Inflammatory macrophage treated with lipopolysaccharide for 4 hours (primary cell): ENCODE measurements at places on chromosomes 1 and 21.

- no peak for DNase-seq
Observed at GRCh38 chr1:158146739-158147138, 34.0 kb upstream of the CD1D start.

- DNase-seq = no peak
Observed at GRCh38 chr1:155951753-155952504, 10.5 kb downstream of the RXFP4 start.

GRCh38 chr1:117817629-117818028 is 111.8 kb downstream of the GDAP2 start:
- DNase-seq = no peak

- DNase-seq = no peak
Observed at GRCh38 chr1:240611619-240612480, at the start of gene GREM2. TSS of gene GREM2 (minus strand) at chr1:240612155. CDS start at chr1:240493475, 118,680 bp downstream.

DNA sequence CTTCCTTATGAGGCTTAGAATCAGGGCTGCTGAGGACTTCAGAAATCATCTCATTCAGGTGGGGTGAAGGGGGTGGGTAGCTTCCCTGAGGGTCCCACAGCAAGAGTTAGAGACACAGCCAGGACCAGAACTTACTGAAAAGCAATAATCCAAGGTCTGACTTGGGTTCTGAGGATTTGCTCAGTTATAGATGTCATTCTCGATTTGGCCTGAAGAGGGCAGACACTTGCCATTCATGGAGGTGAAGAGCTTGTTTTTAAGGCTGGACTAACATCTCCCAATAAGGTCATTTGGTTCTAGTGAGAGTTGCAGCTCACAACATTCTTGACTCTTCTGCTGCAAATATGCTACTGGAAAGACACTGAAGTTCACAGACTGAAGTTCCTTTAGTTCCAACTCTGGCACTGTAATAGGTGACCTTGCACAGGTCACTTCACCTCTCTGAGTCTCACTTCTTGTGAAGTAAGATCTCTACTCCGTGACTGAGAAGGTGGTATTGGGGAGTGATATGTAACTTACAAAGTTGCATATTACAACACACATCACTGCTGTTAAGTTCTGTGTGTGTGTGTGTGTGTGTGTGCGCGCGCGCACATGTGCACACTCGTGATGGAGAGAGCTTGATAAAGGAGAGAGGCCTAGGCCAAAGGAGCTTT is 69.8 kb upstream of the DIRAS3 start:
- peak; percentile 65 for DNase-seq

GRCh38 chr1:226002667-226003501 is 3.7 kb upstream of the SDE2 start:
- peak; percentile 88 for DNase-seq

GRCh38 chr1:203914292-203914691 is 52.9 kb downstream of the SNRPE start:
- no peak for DNase-seq

GRCh38 chr1:31523769-31524168 is 52.5 kb upstream of the TINAGL1 start:
- DNase-seq = peak; percentile 99

DNA sequence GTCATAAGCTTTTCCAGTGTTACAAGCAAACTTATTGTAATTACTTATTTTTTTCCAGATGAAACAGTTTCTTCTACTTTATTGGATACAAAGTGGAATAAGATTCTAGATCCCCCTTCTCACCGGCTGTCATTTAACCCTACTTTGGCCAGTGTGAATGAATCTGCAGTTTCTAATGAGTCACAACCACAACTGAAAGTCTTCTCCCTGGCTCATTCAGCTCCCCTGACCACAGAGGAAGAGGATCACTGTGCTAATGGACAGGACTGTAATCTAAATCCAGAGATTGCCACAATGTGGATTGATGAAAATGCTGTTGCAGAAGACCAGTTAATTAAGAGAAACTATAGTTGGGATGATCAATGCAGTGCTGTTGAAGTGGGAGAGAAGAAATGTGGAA is 95.5 kb downstream of the ZFYVE9 start:
- peak; percentile 28 for DNase-seq

- DNase-seq = peak; percentile 29
Observed at GRCh38 chr1:26016258-26016952, 5.2 kb upstream of the EXTL1 start.

DNA sequence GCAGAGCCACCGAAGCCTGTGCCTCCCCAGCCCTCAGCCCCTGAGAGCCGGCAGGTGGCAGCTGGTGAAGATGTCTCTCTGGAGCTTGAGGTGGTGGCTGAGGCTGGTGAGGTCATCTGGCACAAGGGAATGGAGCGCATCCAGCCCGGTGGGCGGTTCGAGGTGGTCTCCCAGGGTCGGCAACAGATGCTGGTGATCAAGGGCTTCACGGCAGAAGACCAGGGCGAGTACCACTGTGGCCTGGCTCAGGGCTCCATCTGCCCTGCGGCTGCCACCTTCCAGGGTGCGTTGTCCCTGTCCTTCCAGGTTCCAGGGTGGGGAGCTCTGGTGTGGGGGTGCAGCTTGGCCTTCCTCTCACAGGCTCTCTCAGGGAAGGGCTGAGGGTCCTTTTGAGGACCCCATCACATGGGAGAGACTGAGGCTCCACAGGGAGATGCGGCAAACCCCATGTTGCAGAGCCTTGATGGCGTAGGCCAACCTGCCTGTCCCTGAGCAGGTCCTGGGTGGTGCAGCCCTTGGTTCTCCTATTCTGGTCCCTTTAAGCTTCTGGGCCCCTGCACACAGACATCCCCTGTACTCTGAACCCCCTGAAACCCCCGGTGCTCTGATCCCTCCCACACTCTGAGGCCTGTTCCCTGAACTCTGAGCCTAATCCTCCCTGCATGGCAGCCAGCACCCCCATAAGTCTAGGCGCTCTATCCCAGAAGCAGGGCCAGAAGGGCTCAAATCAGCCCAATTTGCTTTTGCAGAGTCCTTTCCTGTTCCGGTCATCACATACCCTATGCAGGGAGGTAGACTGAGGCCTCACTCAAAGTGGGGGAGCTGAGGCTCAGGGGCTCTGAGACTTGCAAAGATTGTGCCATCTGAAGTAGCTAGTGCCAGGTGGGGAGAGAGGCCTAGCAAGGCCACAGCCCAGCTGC is 88.5 kb downstream of the TRIM11 start:
- no peak for DNase-seq

- no peak for DNase-seq
Observed at GRCh38 chr1:145961425-145962156, 2.8 kb downstream of the ANKRD34A start.

DNA sequence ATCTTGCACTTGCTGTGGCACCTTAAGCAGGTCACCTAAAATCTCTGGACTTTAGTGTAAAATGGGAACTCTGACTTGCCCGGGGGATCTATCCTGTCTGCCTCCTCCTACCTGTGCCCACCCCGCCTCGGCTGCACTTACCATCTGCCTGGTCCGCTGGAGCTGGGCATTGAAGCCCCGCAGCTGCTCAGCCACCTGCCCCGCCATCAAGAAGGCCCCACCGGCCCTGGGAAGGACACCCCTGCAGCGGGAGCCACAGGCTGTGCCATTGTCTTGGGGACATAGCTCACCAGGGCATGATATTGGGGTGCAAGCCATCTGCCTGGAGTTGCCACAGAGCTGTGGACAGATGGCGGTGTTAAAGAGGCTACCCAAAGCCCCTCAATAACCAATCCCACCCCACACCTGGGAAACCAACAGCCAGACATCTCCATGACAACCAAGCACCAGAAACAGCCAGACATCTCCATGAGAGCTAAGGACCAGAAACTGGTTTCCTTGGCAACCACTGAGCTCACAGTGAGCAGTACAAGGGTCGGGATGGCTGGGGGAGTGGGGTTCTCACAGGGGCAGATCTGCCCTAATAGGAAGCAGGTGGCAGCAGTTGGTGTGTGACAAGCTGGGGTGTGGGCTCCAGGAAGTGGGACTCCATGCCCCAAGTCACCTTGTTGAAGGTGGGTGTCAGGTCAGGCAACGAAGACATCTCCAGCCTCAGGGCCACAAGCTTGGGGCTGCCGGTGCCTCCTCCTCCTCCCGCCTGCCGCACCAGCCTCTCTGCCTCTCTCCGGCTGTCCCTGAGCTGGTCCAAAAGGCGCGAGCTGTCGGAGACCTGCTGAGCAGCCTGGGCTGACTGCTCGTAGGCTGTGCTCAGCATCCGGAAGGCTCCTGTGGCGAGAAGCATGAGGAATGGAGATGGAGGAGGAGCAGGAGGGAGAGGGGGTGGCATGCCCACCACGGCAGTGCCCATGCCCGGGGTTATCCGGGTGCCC is 29.1 kb downstream of the LAMB3 start:
- no peak for DNase-seq

GRCh38 chr1:26084844-26085243 is 17.4 kb upstream of the TRIM63 start:
- DNase-seq = no peak

DNA sequence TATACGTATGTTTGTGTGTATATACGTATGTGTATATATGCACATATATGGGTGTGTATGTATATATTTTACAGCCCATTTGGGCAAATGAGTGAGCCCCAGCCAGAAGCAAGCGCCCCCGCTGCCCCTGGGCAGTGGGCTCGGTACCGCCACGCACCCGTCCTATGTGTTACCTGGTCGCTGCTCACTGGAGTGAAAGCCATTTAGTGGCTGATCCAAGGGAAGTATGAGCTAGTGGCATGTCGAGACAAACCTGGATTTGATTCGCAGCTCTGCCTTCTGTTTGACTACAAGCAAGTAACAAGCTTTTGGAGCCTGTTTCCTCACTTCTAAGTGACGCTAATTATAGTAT is 35.8 kb upstream of the JAK1 start:
- no peak for DNase-seq

DNA sequence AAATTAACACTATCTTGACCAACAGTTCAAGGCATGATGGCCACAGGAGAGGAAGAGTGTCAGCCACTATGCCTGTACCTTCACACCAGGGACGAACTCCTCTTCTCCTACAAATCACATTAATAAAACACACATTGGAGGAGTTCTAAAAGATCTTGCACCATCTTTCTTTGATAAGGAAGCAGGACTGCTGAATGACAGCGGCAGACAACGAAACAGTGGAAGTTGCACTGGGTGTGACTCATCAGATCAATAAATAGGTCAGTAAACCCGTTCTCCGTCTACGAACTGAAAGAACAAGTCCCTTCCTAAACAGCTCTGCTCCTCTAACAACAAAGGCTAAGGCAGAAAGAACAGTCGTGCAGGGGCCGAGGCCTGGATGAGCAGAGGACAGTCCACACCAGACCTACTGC is 23.1 kb downstream of the UBE2G2 start:
- no peak for DNase-seq

GRCh38 chr1:24659993-24660665 is 17.0 kb downstream of the SRRM1 start:
- DNase-seq = no peak

DNA sequence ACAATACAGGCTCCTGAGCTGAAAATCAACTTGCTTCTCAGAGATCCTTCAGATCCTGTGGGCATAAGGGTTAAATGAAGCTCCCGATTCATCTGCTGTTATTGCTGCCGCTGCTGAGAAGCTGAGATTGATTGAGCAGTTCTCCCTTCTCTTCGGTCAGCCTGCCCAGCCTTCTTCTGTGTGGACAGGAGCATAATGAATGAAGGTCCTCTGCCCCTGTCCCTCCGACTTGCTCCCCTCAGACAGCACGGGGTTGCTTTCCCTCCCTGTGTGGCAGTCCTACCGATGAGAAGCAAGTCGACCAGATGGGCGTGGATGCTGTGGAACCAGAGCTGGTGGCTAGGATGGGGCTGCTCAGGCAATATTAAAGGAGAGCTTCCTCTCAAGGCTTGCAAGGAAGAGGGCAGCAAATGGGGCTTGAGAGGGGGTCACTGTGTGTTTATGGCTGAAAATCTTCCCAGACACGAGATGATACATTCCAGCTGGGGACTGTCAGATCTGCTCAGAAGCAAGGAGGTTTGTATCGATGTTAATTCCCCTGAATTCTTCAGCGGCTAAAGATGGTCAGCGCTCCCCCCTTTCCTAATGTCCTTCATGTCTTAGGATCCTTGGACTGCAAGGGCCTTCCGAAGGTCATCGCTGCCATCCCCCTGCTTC is 63.9 kb upstream of the GOLT1A start:
- DNase-seq = no peak

DNA sequence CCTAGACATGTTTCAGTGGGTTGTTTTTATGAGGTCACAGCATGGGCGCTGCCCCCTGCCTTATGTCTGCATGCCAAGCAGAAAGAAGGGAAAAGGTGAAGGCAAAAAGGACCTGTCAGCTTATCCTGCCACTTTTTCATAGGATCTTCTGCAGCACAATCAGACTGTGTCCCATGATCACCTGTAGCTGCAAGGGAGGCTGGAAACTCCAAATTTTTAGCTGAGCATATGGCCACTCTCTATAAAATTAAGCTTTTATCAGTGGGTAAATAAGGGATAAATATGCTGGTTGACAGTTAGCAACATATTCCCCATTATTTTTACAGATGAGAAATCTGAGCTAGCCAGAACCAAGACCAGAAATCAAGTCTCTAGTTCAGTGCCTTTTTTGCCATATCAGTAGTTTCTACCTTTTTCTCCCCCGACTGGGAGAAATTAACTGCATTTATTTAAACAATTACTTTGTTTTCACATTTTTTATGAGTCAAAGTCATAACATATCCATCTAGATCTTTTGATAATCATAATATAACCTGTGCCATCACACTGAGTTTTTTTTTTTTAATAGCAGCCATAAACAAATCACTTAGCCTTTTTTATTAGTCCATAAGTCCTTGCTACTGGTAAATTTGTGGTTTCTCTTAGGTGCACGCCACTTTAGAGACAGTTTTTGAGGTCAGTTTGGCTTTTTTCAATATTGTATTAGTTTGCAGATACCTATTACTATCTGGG is 307.0 kb downstream of the NFIA start:
- DNase-seq = no peak

- peak; percentile 50 for DNase-seq
Observed at GRCh38 chr1:206497774-206498173, 9.6 kb upstream of the RASSF5 start.

DNA sequence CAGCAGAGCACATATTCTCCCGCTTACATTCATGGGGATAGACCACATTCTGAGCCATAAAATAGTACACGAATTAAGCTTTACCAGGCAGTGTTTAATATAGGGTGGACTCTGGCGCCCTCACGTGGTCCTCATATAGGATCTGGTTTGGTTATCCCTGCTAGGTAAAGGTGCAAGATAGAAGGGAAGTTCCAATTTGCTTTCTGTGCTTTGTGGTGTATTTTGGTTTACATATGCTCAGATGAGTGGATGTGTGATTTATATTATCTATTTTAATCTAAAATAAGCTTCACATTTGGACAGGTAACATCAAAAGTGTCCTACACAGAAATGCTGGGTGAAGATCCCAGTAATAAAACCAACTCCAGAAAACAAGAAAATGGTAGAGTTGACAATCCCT is 3.6 kb downstream of the CR1 start:
- DNase-seq = peak; percentile 76

- DNase-seq = no peak
Observed at GRCh38 chr1:215375381-215375780, 191.7 kb upstream of the KCTD3 start.

DNA sequence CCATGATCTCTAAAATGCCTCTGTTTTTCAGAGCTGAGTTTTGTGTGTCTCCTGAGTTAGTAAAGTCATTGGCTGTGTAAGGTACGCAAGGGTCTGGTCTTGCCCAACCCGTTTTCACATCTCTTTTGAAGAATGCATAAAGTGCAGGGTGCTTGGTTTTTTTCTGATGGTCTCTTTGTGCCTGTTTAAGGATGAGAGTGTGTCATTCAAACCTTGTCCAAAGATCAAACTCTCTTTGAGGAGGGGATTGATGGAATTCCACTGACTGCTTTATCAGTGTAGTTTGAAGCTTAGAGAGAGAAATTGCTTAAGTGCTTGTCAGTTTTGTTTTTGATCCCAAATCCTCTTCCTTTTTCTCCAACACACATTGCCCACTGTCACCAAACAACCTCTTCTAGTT is 20.0 kb upstream of the C8B start:
- DNase-seq = no peak
